Sciatic nerve (tissue), 2 donors: ENCODE measurements at places on chromosomes 5 and 9. TPM values are rescaled to one million over a fixed set of nuclear protein-coding genes. Genes with fewer than 3 reads are reported as not detected.

The PIP5K1B gene
- total RNA-seq, result 2.0 TPM

GRCh38 chr5:59724482-59725391 is 168.8 kb downstream of the PDE4D start:
- no peak for DNase-seq

DNA sequence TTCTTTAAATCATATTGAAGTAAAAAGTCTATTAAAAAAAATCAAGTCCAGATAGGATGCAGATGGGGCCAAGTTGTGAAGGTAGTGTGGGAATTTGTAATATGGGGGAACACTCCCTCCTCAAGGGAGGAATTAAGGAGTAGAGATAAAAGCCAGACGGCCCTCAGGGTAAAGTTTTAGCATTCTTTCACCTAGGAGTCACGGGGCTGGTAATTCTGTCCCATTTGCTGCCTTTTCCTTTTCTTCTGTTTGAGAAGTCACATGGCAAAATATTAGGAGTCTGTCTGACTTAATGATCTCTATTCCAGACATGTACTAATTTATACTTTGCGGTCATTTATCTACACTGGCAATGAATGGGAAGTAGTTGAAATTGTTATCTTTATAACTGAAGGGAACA is 61.9 kb downstream of the SNX24 start:
- no peak for DNase-seq

DNA sequence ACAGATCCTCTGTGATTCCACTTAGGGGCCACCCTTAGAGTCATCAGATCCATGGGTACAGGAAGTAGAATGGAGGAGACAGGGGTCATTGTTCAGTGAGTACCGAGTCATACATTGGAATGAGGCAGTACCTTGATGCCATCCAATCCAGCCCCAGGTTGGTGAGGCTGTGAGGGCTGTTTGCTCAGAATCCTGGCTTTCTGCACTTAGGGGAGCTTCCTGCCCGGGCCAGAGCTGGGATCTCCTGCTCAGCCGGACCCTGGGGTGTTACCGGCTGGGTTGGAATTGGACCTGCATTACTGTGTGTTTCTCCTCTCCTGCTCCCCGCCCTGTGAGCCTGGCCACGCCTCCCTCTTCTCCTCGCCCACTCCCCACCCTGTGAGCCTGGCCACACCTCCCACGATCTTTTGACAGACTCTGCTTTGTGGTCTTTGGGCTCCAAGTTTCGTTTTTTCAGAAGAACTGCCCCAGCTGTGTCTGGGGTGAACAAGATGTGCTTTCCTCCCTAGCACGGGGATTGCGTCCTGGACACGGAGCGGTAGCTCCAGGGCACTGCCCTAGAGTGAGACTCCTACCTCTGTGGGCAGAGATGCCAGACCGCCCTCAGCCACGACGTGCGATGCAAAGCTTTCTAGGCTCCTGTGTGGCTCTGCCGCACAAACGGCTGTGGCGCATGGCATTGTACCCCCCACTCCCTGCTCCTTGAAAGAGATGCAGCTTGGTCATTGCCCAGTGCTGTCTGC is 15.4 kb downstream of the TRAF2 start:
- DNase-seq, result no peak

DNA sequence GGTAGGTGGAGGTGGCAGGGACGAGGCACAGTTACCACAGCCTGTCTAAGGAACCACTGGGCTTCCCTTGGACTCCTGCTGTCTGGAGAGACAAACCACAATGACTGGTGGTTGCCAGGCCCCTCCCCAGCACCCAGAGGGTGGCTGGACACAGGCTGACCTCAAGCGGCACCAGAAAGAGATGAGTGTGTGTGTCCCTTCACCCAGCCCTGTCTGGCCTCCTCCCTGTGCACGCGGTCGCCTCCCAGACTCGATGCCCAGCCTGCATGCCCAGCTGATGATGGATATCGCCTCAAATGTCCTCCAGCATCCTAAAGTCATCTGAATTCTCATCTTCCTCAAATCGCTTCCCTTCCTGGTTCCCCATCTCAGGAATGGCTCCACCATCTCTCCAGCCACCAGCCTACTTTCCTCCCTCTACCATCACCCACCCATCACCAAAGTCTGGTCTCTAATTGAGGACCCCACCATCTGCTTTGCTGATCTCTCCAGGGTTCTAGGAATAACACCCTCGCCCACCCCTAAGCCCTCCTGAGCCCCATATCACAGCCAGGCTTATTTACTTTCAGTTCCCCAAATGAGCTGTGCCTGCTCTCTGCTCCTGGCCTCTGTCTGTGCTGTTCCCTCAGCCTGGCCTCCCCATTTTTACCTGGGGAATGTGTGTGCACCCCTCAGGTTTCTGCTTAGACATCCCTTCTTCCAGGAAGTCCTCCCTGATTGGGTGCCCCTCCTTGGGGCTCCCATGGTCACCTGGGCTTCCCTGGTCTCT is 52.5 kb upstream of the GGTA1 start:
- no peak for DNase-seq

DNA sequence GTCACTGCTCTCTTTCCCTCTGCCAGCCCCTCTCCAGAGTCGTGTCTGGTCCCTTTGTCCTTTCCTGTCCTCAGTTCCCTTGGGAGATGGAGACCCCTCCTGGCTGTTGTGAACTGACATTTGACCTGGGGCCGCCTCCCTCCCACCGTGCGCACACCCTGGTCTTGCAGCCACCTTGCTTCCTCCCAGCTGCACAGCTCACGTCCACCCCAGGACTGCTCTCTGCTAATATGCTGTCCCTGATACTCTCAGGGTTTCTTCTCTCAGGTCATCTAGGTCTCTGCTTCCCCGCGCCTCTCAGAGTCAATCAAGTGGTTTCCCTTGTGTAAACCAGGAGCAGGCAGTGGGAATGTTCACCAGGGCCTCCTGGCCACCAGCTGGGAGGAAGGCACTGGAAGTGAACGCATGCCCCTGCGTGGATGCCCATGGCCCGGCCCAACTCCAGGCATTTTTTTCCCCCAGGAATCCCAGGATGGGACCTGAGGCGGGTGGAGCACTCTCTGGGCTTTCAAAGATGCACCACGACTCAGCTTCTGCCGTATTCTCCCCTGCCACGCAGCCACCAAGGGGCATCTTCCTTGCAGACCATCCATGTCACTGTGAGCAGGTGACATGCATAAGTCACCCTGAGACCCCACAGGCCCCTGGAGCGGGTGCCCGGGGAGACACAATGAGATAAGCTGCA is 142.4 kb downstream of the OLFM1 start:
- no peak for DNase-seq
